ENCODE measurements at places on chromosomes 2 and 18. TPM values are rescaled to one million over a fixed set of nuclear protein-coding genes. Genes with fewer than 3 reads are reported as not detected.
A peak's percentile ranks its signal among the peaks of the same experiment; 100 is the strongest.

- peaks cover 2% of the 10 kb centered on the region for H3K27me3 ChIP-seq
- no peak overlapping the region for H3K4me3 ChIP-seq
- no peak overlapping the region for H3K27ac ChIP-seq
- no peaks in the 10 kb centered on the region for H3K4me1 ChIP-seq
Measured at GRCh38 chr2:219870041-219870440, 242.6 kb downstream of the SLC4A3 start.

DNA sequence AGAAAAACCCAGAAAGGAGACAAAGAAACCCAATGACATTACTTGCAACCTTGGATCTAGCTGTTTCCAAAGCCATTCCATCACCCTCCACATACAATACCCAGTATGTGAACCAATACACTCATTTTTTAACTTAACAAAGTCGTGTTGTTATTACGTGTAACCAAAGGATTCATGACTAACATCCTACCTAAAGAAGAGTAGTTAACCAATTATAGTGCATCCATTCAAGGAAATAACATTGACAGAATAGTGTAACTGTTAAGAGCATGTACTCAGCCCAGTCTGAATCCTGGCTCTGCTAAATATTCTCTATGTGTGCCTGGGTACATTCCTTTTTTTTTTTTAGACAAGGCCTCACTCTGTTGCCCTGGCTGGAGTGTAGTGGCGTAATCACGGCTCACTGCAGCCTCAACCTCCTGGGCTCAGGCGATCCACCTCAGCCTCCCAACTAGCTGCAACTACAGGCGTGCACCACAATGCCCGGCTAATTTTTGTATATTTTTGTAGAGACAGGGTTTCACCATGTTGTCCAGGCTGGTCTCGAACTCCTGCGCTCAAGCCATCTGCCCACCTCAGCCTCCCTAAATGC, 9.9 kb downstream of the TLK1 start:
- no peaks in the 10 kb centered on the region for H3K36me3 ChIP-seq
- H3K4me3 ChIP-seq: no peak overlapping the region
- no peak for DNase-seq

DNA sequence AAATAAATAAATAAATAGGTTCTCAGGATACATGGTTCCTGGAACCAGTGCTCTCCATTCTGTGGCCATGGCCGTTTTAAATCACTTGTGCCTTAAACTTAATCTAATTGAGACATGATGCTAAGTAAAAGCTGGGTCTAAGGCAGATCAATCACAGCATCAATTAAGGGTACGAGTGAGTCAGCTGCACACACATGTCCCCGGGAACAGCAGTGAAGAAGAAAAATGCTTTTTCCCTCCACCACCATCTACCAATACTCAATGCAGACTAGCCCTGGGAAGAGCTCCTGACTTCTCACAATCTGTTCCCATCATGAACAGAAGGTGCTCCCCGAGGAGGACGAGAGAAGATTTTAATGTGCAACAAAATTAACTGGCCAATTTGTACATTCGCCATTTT, 6.8 kb upstream of the CHMP1B start:
- no peaks in the 10 kb centered on the region for H3K36me3 ChIP-seq
- H3K27me3 ChIP-seq: no peaks in the 10 kb centered on the region
- DNase-seq: no peak

GRCh38 chr2:188292348-188293239, 920 bp downstream of the GULP1 start:
- no peaks in the 10 kb centered on the region for H3K27me3 ChIP-seq
- peak; percentile 94 for DNase-seq
- H3K4me3 ChIP-seq: peak overlapping the region; percentile 99
- H3K27ac ChIP-seq: peak overlapping the region; percentile 98
- peaks cover 42% of the 10 kb centered on the region for H3K4me1 ChIP-seq
- H3K36me3 ChIP-seq: no peaks in the 10 kb centered on the region

DNA sequence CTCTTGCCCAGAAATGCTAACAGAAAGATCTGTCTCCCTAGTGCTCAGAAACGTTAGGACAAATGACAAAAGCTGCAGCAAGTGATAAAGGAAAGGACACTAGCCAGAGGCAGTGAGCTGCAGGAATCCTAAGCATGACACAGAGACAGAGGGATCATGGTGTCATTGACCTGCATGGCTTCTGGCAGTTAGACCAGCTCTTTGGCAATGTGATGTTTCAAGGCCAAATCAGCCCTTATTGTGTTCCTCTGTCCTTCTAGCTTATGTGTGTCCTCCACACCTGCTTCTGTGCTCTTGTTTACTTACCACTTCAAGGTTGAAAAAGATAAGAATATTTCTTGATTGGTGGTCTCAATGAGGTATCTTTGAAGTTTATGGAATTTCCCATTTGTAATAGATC, 120.8 kb downstream of the RHBDD1 start:
- H3K27me3 ChIP-seq: no peaks in the 10 kb centered on the region
- no peaks in the 10 kb centered on the region for H3K4me1 ChIP-seq
- H3K4me3 ChIP-seq: no peak overlapping the region
- H3K27ac ChIP-seq: no peak overlapping the region

DNA sequence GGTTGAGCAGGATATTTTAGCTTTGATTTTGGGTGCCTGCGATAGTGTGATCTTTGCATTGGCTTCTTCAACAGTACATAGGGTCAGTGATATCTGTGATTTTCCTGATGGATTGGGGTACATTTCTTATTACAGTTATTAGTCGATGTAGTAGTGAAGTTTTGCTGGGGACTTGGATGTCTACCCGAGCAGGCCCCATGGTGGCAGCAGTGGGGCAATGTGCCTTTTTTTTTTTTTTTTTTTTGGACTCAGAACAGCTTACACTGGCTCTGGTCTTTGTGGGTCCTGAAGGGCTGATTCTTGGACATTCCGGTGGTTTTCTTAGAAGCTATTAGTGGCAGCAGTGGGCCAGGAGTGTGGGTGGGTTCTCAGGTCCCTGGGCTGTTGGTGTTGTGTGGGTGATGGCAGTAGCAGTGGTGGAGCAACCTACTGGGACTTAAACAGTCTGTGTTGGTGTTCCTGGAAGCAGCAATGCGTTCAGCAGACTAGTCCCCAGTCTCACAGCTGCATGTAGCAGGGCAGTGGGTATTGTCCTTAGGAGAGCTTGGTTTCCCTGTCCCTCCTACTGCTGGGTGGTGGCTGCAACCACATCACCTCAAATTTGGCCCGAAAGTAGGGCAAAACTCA, 53.7 kb upstream of the SLC4A10 start:
- no peak for DNase-seq
- no peak overlapping the region for H3K4me3 ChIP-seq

DNA sequence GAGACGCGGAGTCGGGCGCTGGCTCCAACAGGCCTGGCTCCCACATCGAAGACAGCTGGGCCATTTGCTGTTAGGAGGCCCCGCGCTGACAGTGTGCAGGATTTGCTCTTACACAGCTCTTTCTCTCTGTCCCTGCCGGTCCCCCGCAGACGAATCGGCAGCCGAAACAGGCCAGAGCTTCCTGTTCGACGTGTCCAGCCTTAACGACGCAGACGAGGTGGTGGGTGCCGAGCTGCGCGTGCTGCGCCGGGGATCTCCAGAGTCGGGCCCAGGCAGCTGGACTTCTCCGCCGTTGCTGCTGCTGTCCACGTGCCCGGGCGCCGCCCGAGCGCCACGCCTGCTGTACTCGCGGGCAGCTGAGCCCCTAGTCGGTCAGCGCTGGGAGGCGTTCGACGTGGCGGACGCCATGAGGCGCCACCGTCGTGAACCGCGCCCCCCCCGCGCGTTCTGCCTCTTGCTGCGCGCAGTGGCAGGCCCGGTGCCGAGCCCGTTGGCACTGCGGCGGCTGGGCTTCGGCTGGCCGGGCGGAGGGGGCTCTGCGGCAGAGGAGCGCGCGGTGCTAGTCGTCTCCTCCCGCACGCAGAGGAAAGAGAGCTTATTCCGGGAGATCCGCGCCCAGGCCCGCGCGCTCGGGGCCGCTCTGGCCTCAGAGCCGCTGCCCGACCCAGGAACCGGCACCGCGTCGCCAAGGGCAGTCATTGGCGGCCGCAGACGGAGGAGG, 3.5 kb downstream of the GDF7 start:
- peaks cover 14% of the 10 kb centered on the region for H3K27me3 ChIP-seq
- peaks cover 7% of the 10 kb centered on the region for H3K36me3 ChIP-seq
- H3K27ac ChIP-seq: no peak overlapping the region
- DNase-seq: no peak

- no peak overlapping the region for H3K4me3 ChIP-seq
- H3K36me3 ChIP-seq: no peaks in the 10 kb centered on the region
- DNase-seq: no peak
- peaks cover 8% of the 10 kb centered on the region for H3K27me3 ChIP-seq
- H3K27ac ChIP-seq: no peak overlapping the region
- H3K4me1 ChIP-seq: no peaks in the 10 kb centered on the region
Measured at GRCh38 chr18:77321823-77322805, 72.5 kb downstream of the GALR1 start.

Gene LAPTM4A
- 404 TPM for total RNA-seq

Gene ESPNL
- 0.07 TPM for total RNA-seq

Gene ZSWIM2
- not detected for total RNA-seq

Data from chondrocyte (in vitro differentiated cells).